ENCODE measurements at places on chromosomes 5 and 9. TPM values are rescaled to one million over a fixed set of nuclear protein-coding genes. Genes with fewer than 3 reads are reported as not detected.

UGT3A1 gene
- not detected for total RNA-seq

SNCB gene
- total RNA-seq = 1.2 TPM

FLT4 gene
- total RNA-seq = 2.0 TPM

ATP10B gene
- total RNA-seq = not detected

ADAM19 gene
- 13.7 TPM for total RNA-seq

ARAP3 gene
- total RNA-seq = 4.7 TPM

SOX30 gene
- total RNA-seq = not detected
